K562 (cell line): ENCODE measurements at places on chromosomes 3 and 15.

DNA sequence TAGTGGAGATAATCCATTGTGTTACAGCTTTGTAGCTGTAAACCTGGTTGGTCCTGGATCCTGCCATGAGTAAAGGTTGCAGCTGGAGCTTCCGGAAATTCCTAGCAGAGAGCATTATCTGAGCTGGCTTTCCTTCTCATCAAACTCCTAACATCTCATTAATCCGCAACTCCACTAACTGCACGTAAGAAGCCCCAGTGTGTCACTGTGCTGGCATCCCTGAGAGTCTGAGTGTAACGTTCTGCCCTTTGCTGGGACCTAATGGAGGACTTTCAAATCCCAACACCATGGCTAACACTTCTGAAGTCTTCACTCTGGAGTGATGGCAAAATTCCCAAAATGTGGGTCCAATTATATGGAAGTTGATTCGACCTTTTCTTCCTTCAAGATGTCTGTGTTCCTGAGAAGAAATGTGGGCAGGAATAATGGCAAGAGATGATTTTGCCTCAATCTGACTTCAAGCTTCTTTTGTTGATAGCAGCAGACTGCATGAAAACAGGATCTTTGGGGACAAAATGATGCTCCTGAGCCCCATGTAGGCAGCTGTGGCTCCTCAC, 9.6 kb upstream of the TRPM1 start:
- DNase-seq, result no peak

DNA sequence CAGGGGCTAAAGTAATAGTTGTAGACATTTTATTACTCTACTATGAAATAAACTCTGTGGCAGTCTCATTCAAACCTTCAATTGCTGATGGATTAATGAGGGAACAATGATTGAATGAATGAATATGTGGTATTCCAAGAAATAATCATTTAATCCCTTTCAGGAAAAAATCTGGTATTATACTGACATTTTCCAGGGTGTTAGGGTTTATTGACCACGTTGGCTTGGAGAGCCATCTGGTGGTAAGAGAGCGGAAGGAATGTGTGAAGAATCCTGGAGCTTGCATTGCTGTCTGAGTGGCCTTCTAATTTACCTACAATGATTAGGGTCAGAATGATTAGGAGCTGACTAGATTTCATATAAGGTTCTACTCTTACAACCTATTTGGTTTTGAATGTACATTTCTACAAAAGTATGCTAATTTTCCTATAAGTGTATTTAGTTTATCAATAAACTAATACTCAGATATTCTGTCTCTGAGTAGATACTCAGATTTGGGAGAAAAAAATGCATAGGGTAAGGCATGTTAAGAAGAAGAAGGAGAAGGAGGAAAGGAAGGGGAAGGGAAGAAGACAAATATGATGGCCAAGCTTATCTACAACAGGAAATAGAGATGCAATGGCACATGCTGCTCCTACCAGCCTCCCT, 249.9 kb downstream of the ROBO1 start:
- no peak for DNase-seq

GRCh38 chr15:99692825-99693224, 40.4 kb downstream of the LYSMD4 start:
- DNase-seq, result no peak

DNA sequence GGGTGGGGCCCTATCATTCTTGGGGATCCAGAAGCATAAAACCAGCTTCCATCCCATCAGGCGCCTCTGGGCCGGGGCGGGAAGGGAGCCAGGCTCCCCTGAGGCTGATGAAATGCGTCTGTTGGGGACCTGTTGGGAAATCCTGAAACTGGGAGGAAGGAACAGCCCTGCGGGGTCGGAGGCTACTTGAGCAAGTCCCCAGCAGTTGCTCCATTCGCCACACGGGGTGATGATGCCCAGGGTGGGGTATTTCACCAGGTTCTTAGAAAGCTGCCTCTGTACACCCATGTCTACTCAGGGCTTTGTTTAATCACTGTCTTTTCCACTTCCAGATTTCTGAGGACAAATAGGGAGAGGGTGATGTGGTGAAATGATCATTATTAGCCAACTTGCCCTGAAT, 25.4 kb upstream of the TSEN2 start:
- DNase-seq, result no peak

DNA sequence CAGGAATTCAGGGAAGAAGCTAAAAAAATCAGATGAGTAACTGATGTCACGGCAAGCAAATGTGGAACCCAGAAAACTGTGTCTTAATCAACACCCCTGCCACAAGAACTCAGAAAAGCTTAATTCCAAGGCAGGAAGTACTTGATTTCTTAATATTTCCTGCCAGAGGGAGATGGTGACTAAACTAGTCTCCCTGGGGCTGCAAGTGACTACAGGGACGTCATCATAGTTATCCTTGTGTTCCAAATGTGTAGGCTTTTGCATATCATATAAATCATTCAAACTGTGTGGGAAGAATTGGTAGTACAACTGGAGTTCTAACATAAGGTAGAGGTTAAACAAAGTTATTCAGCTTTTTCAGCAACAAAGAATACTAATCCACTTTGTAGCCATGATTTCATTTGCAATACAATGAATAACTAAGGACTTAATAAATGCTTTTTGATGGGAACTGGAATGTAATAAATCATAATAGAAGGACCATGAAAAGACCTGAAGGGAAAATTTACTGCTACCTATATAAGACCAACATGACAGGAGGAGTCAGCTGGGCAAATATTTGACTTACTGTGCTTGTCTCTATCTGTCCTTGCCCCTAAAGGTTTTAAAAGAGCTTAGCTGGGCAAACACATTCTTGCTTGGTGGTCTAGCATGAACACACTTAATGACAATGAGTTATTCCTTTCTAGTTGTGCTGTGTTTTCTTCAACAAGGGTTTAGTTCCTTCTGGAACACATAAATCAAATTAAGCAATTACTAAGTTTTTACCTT, 76.0 kb upstream of the NECTIN3 start:
- no peak for DNase-seq

DNA sequence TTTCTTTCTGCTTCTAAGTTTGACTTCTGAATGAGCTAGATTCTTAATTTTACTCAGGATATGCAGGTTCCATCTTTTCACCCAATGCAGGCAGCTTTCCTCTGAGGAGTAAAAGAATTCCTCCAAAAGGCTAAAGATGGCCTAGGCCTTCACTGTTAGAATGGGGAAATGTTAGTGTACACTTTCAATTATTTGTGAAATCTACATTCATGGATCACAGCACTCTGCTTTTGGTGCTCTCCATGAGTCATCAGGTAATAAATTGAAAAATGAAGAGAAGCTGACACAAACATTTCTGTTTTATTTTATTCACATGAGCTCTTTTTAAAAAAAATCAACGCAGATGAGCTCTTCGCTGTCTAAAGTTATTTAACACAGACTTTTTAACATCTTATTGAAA, 502.5 kb upstream of the GOLIM4 start:
- DNase-seq, result no peak

- no peak for DNase-seq
Measured at GRCh38 chr15:39363761-39364586, 216.9 kb upstream of the THBS1 start.

GRCh38 chr3:7787871-7788828, 713.5 kb upstream of the LMCD1 start:
- DNase-seq, result no peak

DNA sequence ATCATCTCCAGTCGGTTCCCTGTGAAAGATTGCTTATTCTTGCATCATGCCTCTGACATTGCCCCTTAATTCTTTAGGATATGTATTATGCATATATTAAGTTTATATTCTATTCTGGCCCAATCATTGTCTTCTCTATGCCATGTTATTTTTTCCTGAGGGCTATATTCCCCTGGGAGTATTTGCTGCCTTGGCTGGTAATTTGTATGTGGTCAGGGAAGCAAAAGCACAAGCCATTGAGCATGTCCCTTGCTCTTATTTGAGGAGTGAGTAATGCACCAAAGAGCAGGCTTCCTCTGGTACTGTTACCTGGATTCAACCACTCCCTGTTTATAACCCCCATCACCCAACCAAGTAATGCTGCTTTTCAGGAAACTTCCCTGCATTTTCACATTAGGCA, 36.3 kb downstream of the STAC start:
- no peak for DNase-seq

DNA sequence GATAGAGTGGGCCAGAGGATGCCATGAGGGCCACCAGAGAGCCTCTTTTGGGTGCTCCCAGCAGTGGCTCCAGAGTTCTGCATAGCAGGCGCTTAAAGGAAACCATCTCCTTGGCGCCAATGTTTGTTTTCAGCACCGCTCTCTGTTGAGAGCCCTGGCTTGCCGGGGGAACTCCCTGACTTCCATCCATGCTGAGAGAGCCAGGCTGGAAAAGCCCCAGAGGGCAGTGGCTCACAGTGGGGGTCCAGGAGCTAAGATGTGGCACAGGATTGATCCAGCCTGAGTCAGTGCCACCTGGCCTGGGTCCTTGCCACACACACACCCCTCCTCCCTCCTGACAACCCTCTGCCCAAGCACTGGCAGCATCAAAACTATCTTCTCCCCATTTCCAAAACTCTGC, 50.4 kb upstream of the HACD2 start:
- DNase-seq, result no peak

GRCh38 chr3:62597491-62597890, 224.1 kb upstream of the FEZF2 start:
- DNase-seq, result no peak

DNA sequence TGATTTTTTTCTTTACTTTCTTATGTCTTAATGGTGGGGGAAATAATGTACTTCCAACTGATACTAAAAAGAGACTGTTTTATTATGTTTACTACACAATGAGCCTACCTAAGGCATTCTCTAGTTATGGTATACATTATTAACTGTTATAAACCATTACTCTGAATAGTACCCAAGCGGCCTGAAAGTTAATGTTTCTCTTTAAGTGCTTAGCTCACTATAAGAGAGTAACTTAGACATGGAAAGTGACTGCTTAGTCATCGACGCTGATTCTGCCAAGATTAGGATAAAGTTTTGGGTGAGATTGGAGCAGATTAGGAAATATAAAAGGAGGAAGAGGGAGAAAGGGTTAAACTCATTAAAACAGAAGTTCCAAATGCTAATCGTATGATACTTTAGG, 365.0 kb downstream of the NLGN1 start:
- no peak for DNase-seq

DNA sequence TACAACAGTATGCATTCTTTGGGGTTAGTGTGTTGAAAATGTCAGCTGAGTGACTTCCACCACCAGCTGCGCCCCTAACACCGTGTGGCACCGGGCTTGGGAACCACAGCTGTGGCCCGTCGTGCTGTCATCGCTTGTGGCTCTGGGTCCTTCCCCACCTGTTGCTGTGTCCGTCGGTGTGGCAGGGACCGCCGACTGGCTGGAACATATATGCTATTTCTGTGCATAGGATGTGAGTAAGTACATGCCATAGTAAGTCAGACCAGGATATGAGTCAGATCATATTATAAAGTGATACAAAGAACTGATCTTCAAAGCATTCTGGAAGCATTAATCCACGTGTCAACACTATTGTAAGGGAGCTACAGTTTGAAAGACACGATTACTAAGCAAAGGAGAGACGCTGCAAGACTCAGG, 31.9 kb downstream of the EHD4 start:
- no peak for DNase-seq

GRCh38 chr15:71643918-71644317, 166.4 kb upstream of the NR2E3 start:
- no peak for DNase-seq

DNA sequence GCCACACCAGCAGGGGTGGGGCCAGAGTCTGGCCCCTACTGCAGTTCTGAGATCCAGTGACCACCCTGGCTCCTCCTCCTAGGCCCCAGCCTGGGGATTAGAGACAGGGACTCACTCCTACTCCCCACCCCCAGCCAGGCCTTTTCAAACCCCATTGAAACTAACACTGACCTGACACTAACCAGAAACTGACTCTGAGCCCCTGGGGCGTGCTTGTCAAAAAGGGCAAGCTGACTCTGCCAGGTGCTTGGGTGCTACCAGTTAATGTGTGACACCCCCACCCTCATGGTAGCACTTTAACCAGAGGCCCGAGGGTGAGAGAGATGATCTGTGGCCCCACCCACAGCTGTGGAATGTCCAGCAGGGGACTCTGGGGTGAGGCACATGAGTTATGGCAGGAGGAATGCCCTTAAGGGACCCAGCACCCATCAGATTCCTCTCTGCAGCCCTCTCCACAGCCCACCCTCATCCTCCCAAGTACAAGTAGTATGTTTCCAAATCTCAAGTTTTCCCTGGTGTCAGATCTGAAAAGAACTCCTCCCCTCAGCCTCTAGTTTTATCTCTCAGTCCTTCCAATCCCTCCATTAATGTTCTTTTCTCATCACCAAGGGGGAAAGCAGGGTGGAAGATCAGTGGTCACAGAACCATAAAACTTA, 1.4 kb downstream of the PTH1R start:
- no peak for DNase-seq

DNA sequence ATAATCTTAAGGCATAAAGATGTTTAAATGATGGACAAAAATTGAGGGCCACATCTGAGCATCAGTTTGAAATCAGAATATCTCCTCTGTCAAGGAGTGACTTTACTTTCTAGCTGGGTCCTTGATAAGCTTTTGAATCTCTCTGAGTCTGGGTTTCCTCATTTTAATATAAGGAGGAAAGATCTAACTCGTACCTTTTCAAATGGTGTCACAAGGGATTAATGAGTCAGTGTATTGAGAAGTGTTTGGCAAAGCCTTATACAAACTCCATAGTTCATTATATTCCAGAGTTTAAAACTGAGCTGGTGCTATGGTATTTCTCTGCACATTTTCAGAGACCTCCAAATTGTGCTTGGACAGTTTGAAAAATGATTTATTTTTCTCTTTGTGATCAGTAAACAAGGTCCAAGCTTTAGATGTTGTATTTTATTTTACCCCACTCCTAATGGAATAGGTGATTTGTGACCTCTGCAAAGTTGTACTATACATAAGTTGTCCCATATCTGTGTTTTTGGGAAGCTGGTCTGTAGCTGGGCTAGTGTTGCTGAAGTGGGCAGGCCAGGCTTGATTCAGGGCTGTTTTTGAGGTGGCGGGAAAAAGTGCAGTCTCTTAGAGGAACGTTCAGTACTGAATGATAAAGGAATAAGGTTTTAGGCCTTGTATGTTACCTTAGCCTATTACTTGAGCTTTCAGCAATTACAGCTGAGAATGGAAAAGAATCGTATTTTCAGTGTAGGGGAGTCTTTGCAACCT, 5.6 kb downstream of the FNDC3B start:
- DNase-seq, result no peak

DNA sequence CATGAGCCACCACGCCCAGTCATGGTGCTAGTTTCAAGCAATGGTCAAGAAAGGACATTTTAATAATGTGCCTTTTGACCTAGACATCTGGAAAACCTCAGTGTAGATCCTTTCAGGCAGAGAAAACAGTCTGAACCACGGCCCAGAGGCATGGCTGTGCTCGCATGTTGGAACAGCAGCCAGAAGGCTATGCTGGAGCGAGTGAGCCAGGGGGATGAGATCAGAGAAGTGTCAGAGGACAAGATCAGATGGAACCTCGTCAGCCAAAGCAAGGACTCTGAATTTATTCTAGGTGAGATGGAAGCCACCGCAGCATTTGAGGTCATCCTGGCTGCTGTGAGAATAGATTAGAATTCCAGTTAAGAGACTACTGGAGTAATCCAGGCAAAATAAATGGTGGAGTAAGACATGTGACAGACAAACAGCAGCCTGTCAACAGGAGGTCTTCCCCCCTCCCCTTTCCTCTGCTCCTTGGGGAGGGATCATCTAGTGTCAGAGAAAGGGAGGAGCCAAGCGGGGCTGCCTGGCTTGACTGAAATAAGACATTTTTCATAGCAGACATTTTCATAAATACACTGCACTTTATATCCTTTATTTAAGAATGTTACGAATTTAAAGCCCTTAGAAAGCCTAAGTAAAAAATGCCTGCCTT, 40.4 kb upstream of the ACKR4 start:
- DNase-seq, result no peak
